ENCODE measurements at places on chromosomes 4 and X.

DNA sequence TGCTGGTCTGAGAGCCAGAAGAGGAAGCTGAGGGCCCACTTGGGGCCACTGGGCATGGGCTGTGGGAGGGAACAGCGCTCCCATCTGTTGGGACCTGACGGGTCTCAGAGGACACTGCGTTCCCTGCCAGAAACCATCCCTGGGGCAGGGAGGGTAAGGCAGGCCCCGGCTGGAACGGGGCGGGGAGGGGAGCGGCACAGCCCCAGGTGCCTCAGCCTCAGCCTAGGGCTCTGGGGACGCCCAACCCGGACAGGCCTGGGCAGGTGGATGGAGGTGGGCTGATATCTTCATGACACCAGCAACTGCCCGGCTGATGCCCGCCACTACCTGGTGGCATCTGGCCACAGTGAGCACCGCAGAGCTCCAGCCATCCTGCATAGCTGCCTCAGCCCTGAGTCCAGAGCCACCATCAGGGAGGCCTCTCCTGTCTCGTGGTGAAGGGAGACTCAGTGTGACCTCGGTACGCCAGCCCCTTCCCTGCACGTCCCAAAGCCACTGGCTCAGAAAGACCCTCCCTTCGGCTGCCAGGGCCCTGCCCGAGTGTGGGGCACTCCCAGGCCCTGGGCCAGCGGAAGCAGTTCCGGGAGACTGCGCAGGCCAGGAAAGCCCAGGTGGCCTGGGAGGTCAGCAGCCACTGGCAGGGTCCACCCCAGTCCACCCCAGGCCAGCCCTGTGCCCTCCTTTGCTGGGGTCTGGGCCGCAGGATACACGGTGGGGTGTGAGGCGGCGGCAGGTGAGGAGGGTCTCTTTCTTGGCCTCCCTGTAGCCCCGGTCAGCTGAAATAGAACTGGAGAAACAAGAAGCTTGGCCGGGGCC, 34.6 kb upstream of the FGFR3 start:
- no peaks in the 10 kb centered on the region for H3K27me3 ChIP-seq
- no peaks in the 10 kb centered on the region for H3K4me1 ChIP-seq
- no peak overlapping the region for H3K27ac ChIP-seq

DNA sequence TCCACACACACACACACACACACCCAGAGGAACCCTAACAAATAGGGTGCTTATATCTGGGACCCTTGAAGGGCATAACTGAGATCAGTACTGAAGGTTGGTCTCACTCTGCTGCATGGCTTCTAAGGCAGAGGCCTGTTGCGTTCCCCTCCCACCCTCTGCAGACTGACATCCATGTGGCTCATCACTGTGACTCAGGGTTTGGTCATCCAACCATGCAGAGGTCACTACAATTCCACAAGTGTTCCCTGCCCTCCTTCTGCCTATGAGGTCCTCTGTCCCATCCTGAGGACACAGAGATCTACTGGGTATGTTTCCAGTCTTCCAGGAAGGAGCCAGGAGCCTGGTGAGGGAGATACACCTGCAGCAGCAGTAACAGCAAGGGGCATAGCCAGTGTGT, 55.8 kb downstream of the XAGE2 start:
- DNase-seq: no peak
- no peak overlapping the region for H3K27ac ChIP-seq
- no peaks in the 10 kb centered on the region for H3K4me1 ChIP-seq
- no peak overlapping the region for H3K4me3 ChIP-seq
- H3K27me3 ChIP-seq: no peaks in the 10 kb centered on the region

DNA sequence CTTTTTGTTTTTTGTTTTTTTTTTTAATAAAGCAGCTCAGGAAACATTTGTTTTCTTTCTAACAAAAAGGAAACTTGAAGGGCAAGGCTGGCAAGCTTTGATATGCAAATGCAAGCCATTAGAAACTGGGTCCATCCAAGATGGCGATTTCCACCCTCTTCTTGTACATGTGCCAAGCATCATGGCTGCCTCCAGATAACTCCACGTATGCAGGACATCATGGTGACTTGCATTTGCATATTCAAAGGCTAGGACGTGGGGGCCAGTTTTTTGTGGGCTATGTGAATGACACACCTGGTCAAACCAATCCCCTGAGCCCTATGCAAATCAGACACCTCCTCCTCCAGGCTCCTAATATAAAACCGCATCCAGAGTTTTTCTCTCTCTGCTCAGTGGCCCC, 692.6 kb downstream of the FAM133A start:
- H3K27me3 ChIP-seq: no peaks in the 10 kb centered on the region
- H3K4me1 ChIP-seq: no peaks in the 10 kb centered on the region
- no peaks in the 10 kb centered on the region for H3K36me3 ChIP-seq

- no peaks in the 10 kb centered on the region for H3K4me1 ChIP-seq
- H3K4me3 ChIP-seq: no peak overlapping the region
- H3K27ac ChIP-seq: no peak overlapping the region
- H3K36me3 ChIP-seq: no peaks in the 10 kb centered on the region
- no peaks in the 10 kb centered on the region for H3K27me3 ChIP-seq
- DNase-seq: no peak
Observed at GRCh38 chr4:63620271-63620670, 789.0 kb downstream of the TECRL start.

- H3K4me1 ChIP-seq: peaks cover 14% of the 10 kb centered on the region
- no peak overlapping the region for H3K4me3 ChIP-seq
- DNase-seq: no peak
- peak overlapping the region; percentile 38 for H3K27ac ChIP-seq
- no peaks in the 10 kb centered on the region for H3K36me3 ChIP-seq
Observed at GRCh38 chrX:72124540-72125201, 7.0 kb downstream of the RTL5 start.

GRCh38 chr4:163495900-163496299, 1.4 kb downstream of the TMA16 start:
- DNase-seq: no peak
- H3K27me3 ChIP-seq: no peaks in the 10 kb centered on the region
- no peaks in the 10 kb centered on the region for H3K36me3 ChIP-seq

GRCh38 chrX:120250522-120251271, at the start of gene ZBTB33:
Gene ZBTB33 (plus strand): TSS chrX:120250812. CDS start chrX:120253416, 2,604 bp downstream.
- no peaks in the 10 kb centered on the region for H3K4me1 ChIP-seq
- DNase-seq: peak; percentile 83
- peak within 1 kb of the TSS; percentile 60 for H3K27ac ChIP-seq
- H3K27me3 ChIP-seq: no peaks in the 10 kb centered on the region
- peak within 1 kb of the TSS; percentile 90 for H3K4me3 ChIP-seq

DNA sequence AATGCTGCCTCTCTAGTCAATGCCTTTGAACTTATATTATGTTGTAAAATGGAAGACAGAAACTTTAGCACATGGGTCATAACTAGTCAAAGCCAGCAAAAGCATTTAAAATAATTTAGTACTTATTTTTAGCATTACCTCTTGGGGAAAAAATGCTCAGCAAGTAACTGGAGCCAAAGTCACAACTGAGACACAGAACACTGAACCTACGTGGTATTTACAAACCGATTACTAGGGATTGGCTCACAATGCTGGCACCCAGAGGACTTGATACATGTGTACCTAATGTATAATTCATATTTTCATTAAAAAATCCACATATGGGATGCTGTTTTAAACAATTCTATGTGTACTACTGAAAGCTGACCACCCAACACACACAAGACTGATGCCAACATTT, 38.4 kb downstream of the PHKA2 start:
- no peak for DNase-seq
- H3K36me3 ChIP-seq: no peaks in the 10 kb centered on the region
- no peak overlapping the region for H3K4me3 ChIP-seq
- H3K4me1 ChIP-seq: no peaks in the 10 kb centered on the region
- no peaks in the 10 kb centered on the region for H3K27me3 ChIP-seq

DNA sequence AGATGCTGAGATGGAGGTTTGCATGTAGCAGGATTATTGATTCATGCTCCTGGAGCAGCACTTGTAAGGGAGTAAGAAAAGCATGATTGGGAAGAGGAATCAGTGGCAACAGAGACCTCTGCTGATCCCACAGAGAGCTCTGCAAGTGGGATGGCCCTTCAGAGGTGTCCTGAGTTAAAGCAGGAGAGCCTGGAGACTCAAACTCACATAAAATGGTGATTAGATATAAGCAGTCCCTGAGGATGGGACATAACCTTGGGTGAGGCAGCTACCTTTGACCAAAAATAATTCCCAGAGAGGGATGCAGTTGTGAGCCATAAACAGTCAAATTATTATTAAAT, 25.4 kb upstream of the BMPR1B start:
- H3K36me3 ChIP-seq: no peaks in the 10 kb centered on the region
- DNase-seq: no peak
- no peaks in the 10 kb centered on the region for H3K27me3 ChIP-seq
